ENCODE measurements at places on chromosomes 12 and 14.
A peak's percentile ranks its signal among the peaks of the same experiment; 100 is the strongest.

DNA sequence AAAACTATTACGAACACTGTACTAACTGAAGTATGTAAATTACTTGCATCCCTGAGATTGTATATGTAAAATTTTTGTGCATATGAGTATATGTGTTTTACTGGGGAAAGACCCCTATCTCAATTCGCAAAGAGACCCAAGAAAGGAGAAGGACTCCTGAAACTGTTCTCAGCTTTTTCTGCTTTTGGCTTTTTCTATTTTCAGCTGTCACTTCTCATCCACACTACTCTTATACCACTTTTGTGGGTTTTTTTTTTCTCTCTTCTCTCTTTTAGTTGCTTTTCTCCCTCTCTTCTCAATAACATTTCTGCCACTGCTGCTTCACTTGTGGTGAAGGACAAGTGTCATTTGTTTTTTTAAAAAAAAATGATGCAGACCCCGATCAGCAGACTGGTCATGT lies 39.8 kb downstream of the NIN start:
- no peaks in the 10 kb centered on the region for H3K4me1 ChIP-seq
- no peaks in the 10 kb centered on the region for H3K36me3 ChIP-seq
- no peak overlapping the region for H3K4me3 ChIP-seq
- H3K27me3 ChIP-seq, result no peaks in the 10 kb centered on the region
- DNase-seq, result no peak

- no peak for DNase-seq
- no peaks in the 10 kb centered on the region for H3K4me1 ChIP-seq
- H3K36me3 ChIP-seq, result no peaks in the 10 kb centered on the region
- no peak overlapping the region for H3K4me3 ChIP-seq
These were observed 13.6 kb downstream of the DAAM1 start for GRCh38 chr14:59202031-59202430.

GRCh38 chr14:96829791-96830190 lies 32.6 kb downstream of the VRK1 start:
- no peaks in the 10 kb centered on the region for H3K4me1 ChIP-seq
- no peaks in the 10 kb centered on the region for H3K27me3 ChIP-seq
- H3K4me3 ChIP-seq, result no peak overlapping the region
- no peak for DNase-seq
- H3K27ac ChIP-seq, result no peak overlapping the region
- no peaks in the 10 kb centered on the region for H3K36me3 ChIP-seq

- H3K4me1 ChIP-seq, result no peaks in the 10 kb centered on the region
- no peaks in the 10 kb centered on the region for H3K27me3 ChIP-seq
- no peak overlapping the region for H3K27ac ChIP-seq
- DNase-seq, result no peak
- H3K4me3 ChIP-seq, result no peak overlapping the region
- no peaks in the 10 kb centered on the region for H3K36me3 ChIP-seq
These were observed 14.5 kb downstream of the CYP46A1 start for GRCh38 chr14:99698642-99699041.

- H3K4me1 ChIP-seq, result no peaks in the 10 kb centered on the region
- DNase-seq, result no peak
- H3K4me3 ChIP-seq, result no peak overlapping the region
- H3K27me3 ChIP-seq, result no peaks in the 10 kb centered on the region
These were observed 18.0 kb upstream of the PTPRO start for GRCh38 chr12:15304296-15304695.

- no peak overlapping the region for H3K27ac ChIP-seq
- no peak for DNase-seq
- H3K4me1 ChIP-seq, result peaks cover 14% of the 10 kb centered on the region
- no peaks in the 10 kb centered on the region for H3K36me3 ChIP-seq
- no peaks in the 10 kb centered on the region for H3K27me3 ChIP-seq
- H3K4me3 ChIP-seq, result no peak overlapping the region
These were observed 3.1 kb upstream of the PNMA1 start for GRCh38 chr14:73717266-73717665.

DNA sequence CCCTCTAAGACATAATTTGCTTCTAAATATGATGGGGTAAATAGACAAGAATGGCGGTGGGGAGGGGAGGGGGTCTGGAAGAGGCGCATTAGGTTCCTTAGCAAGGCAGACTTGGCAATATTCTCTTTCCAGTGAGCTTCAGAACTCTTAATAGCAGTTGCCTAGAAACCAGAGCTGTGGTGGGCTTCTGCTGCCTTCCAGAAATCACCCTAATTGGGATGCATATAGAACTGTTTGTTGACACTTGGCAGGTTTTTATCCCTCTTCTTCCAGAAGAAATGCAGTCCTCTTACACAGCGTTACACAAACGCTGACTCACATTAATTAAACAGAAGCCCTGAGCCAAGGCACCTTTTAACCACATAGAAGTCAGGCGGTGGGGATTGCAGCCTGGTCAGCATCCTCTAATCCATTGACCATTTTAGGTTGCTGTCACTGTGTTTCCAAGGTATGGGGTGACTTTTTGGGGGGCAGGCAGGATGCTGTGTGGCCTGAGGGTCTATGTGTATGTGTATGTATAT lies 114.1 kb downstream of the CCDC60 start:
- no peaks in the 10 kb centered on the region for H3K27me3 ChIP-seq
- DNase-seq, result no peak
- H3K4me1 ChIP-seq, result peaks cover 2% of the 10 kb centered on the region
- no peaks in the 10 kb centered on the region for H3K36me3 ChIP-seq

DNA sequence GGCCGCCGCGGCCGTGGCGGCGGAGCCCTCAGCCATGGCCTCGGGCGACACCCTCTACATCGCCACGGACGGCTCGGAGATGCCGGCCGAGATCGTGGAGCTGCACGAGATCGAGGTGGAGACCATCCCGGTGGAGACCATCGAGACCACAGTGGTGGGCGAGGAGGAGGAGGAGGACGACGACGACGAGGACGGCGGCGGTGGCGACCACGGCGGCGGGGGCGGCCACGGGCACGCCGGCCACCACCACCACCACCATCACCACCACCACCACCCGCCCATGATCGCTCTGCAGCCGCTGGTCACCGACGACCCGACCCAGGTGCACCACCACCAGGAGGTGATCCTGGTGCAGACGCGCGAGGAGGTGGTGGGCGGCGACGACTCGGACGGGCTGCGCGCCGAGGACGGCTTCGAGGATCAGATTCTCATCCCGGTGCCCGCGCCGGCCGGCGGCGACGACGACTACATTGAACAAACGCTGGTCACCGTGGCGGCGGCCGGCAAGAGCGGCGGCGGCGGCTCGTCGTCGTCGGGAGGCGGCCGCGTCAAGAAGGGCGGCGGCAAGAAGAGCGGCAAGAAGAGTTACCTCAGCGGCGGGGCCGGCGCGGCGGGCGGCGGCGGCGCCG lies 381 bp downstream of the YY1 start:
- DNase-seq, result no peak
- H3K4me3 ChIP-seq, result peak overlapping the region; percentile 96
- no peaks in the 10 kb centered on the region for H3K4me1 ChIP-seq
- H3K36me3 ChIP-seq, result no peaks in the 10 kb centered on the region

DNA sequence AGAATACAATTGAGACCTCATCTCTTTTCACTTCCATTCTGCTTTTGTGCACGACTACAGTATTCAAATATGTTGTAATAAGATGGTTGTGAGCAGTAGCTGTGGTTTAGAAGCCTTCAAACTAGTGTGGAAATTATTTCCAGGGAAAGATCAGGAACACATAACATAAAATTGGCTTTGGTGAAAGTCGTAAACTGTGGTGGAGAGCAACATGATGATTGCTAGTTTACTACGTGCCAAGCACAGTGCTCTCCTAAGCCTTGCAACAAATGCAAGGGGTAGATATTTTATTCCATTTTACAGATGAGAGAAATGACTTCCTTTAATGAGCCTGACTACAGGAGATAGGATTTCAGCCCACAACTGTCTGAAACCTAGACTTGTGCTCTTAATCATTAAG lies 172.4 kb upstream of the LMNTD1 start:
- no peak overlapping the region for H3K27ac ChIP-seq
- no peak for DNase-seq
- H3K36me3 ChIP-seq, result no peaks in the 10 kb centered on the region
- no peaks in the 10 kb centered on the region for H3K4me1 ChIP-seq

- no peaks in the 10 kb centered on the region for H3K27me3 ChIP-seq
- DNase-seq, result no peak
- H3K4me1 ChIP-seq, result peaks cover 4% of the 10 kb centered on the region
- no peaks in the 10 kb centered on the region for H3K36me3 ChIP-seq
- H3K4me3 ChIP-seq, result no peak overlapping the region
- H3K27ac ChIP-seq, result no peak overlapping the region
These were observed 65.8 kb downstream of the RESF1 start for GRCh38 chr12:32024884-32025592.

DNA sequence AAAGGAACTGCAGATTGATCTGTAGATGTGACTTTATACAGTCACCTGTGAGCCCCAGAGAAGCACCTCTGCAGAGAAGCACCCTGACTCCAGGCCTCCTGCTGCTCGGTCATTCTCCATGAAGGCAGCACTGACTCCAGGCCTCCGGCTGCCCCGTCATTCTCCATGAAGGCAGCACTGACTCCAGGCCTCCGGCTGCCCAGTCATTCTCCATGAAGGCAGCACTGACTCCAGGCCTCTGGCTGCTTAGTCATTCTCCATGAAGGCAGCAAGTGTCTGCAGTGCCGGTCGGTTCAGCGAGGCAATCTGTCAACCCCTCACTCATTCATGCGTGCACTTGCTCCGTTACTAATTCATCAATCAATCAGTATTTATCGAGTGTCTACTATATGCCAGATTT lies 160.3 kb downstream of the PIWIL1 start:
- no peak for DNase-seq
- H3K4me3 ChIP-seq, result no peak overlapping the region
- H3K27me3 ChIP-seq, result no peaks in the 10 kb centered on the region
- no peaks in the 10 kb centered on the region for H3K4me1 ChIP-seq

GRCh38 chr12:46214668-46215436 lies 54.0 kb downstream of the SLC38A1 start:
- H3K36me3 ChIP-seq, result peaks cover 2% of the 10 kb centered on the region
- no peak overlapping the region for H3K27ac ChIP-seq
- H3K27me3 ChIP-seq, result no peaks in the 10 kb centered on the region
- DNase-seq, result no peak

GRCh38 chr14:38900887-38901286 lies 202.1 kb downstream of the SEC23A start:
- no peak overlapping the region for H3K4me3 ChIP-seq
- H3K36me3 ChIP-seq, result no peaks in the 10 kb centered on the region
- no peak overlapping the region for H3K27ac ChIP-seq
- H3K4me1 ChIP-seq, result no peaks in the 10 kb centered on the region

- H3K36me3 ChIP-seq, result no peaks in the 10 kb centered on the region
- no peak for DNase-seq
- H3K4me3 ChIP-seq, result no peak overlapping the region
- 0 out of 2 replicates have a peak, but pooled peaks cover 2% of the 10 kb centered on the region for H3K4me1 ChIP-seq
- no peak overlapping the region for H3K27ac ChIP-seq
These were observed 59.3 kb upstream of the FKBP4 start for GRCh38 chr12:2735432-2735831.

- H3K4me3 ChIP-seq, result no peak overlapping the region
- no peak for DNase-seq
- no peaks in the 10 kb centered on the region for H3K4me1 ChIP-seq
- H3K36me3 ChIP-seq, result no peaks in the 10 kb centered on the region
- H3K27ac ChIP-seq, result no peak overlapping the region
These were observed 1035.6 kb upstream of the TMEM132C start for GRCh38 chr12:127231371-127231770.

DNA sequence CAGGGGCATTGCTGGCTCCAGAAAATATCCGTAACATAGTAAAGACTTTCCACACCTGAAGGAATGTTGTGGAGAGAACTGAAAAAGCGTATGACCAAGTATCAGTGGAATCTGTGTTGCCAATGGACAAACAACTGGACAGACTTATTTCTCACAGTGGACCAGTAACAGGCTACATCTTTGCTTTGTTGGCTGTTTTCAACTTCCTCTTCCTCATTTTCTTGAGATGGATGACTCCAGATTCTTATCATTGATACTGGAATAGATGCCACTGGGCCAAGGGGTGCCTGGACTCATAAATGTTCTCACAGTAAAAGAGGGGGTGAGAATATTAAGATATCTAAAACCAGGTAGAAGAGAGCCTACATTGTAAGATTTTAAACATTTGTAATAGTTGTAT lies 6.4 kb downstream of the GAS2L3 start:
- no peaks in the 10 kb centered on the region for H3K36me3 ChIP-seq
- no peak overlapping the region for H3K4me3 ChIP-seq
- DNase-seq, result no peak
- H3K27ac ChIP-seq, result no peak overlapping the region

DNA sequence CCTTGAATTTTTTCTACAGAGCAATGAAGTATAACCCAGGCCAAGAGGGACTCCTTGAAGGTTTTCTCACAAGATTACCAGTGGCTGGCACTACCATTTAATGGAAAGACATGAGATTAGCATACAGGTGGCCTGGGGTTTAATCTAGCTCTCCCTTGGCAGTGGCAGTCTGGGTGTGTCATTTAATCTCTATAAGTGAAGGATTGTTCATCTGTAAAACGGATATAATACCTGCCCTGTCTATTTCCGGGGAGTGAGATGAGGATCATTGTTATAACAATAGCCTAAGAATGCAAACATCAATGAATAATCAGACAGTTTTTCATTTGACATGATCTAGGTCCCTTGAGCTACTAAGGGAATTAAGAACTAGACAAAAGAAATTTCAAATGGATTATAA lies 168.7 kb upstream of the CPNE8 start:
- no peaks in the 10 kb centered on the region for H3K36me3 ChIP-seq
- no peak overlapping the region for H3K4me3 ChIP-seq
- DNase-seq, result no peak
- no peak overlapping the region for H3K27ac ChIP-seq

DNA sequence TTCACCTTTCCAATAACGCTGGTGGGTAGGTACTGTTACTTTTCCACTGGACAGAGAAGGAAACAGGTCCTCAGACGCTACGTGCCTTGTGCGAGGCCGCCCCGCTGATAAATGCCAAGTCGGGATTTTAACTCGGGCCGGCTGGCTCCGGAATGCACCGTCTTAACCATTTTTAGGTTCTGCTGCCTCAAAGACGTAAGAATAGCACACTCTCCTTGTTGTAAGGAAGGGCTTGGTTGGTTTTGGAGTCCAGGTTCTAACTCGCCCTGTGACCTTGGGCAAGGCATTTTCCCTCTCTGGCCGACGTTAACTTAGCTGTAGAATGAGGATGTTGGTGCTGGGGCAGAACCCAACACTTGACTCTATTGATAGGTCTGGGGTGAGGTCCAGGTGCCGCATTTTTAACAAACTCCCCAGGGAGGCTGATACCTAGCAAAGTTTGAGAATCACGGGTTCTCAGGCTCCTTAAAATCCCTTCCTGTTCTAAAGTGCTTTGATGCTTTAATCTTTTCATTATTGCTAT lies 814 bp downstream of the ANKRD13A start:
- peaks cover 2% of the 10 kb centered on the region for H3K27me3 ChIP-seq
- H3K36me3 ChIP-seq, result no peaks in the 10 kb centered on the region
- no peak overlapping the region for H3K27ac ChIP-seq
- no peak for DNase-seq
- H3K4me3 ChIP-seq, result peak overlapping the region; percentile 63
- 0 out of 2 replicates have a peak, but pooled peaks cover 2% of the 10 kb centered on the region for H3K4me1 ChIP-seq
